Heart left ventricle (tissue), 16 donors: ENCODE measurements at places on chromosomes 2 and 18. TPM values are rescaled to one million over a fixed set of nuclear protein-coding genes. Genes with fewer than 3 reads are reported as not detected.

The KDM3A gene
- total RNA-seq = 17.7 TPM

The LONRF2 gene
- total RNA-seq = 23.5 TPM

The KLHL30 gene
- total RNA-seq = 23.2 TPM

The SERPINB2 gene
- total RNA-seq = 0.88 TPM

The SERPINB5 gene
- not detected for total RNA-seq

DNA sequence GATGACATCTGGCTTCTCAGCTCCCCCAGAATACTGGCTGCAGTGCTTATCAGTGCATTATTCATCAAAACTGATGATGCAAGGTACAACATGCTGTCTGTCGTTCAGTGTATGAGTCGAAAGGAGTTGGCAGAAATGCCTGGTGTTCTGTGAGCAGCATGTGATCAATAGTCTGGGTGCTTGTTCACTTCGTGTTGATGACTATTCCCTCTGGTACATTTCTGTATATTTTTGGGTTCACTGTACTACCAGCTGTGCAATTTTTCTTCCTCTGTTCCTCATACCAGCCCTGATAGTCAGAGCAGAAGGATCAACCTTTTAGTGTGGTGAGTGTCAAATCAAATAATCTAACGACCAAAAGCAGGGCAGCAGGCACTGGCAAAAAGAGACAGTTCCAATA lies 59.0 kb upstream of the KLHL14 start:
- no peak for DNase-seq

GRCh38 chr2:195270466-195271039 lies 386.5 kb upstream of the SLC39A10 start:
- no peak for DNase-seq

- no peak for DNase-seq
These were observed 191.0 kb downstream of the HDAC4 start for GRCh38 chr2:239209783-239210182.

DNA sequence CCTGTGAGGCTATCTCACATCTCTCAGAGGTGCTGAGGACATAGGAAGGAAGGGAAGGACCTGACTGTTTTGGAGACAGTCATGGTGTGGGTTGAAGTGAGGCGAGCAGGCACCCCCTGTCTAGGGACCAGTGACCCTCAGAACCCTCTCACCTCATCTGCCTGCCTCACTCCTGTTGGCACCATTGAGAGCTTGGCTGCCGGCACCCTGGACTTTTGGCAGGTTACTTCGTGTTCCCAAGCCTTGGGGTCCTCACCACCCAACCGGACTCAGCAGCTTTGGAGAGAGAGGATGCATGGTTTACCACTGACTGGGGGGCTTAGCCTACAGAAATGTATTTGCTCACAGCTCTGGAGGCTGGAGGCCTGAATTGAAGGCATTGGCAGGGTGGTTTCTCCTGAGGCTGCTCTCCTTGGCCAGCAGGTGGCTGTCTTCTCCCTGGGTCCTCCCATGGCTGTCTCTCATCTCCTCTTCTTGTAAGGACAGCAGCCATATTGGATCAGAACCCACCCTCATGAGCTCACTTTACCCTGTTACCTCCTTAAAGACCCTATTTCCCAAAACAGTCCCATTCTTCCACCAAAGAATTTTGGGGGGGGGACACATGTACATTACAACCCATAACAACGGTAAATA lies 142.0 kb downstream of the TSN start:
- no peak for DNase-seq

- no peak for DNase-seq
These were observed 156.4 kb upstream of the ITGA4 start for GRCh38 chr2:181300600-181301291.

DNA sequence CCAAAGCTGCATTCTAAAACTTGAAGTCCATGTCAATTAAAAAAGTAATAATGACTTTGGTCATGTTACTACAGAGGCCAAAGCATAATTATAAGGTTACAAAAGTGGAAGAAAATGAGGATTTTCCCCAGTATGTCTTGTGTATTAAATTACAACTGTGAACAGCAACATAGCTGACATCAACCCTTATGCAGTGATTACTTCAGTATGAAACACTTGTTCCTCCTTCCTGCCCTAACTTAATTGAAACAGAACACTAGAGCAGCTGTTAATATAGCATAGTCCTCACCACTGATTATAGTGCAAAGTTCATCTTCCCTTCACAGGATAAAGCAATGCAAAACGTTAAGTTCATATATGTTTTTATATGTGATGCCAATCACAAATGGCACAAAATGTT lies 29.9 kb downstream of the EPB41L3 start:
- no peak for DNase-seq

DNA sequence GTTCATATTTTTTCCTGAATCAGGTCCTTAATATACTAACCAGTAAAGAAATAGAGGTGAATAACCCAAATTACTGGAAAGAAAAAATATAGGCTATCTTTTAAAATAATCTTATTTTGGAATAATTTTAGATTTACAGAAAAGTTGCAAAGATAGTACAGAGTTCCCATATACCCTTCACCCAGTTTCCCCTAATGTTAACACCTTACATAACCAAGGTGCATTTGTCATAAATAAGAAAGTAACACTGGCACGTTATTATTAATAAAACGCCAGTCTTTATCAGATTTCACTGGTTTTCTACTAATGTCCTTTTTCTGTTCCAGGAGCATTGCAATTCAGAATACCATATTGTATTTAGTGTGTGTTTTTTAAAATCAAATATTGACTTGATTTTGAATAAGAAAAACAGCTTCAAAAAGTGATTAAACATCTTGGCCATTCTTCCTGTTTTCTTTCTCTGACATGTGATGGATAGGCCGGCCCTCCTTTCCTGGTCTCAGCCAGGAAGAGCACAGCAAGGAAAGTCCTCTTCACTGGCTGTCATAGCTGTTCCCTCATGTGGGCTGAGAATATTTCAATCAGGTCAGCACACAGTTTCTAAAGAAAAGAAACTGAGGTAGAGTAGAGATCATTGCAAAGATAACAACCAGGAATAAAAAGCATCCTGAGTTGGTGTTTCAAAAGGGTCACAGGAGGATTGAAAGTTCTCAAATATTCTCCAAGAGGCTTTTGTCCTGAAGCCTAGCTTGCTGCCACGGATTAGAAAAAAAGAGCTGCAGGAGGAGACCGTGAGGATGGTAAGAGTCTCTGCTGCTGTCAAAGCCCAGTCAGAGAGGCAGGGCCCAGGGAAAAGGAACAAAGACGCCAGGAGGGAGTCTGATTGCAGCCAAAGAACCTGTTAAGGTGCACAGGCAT lies 79.3 kb upstream of the ARL5A start:
- DNase-seq = no peak

DNA sequence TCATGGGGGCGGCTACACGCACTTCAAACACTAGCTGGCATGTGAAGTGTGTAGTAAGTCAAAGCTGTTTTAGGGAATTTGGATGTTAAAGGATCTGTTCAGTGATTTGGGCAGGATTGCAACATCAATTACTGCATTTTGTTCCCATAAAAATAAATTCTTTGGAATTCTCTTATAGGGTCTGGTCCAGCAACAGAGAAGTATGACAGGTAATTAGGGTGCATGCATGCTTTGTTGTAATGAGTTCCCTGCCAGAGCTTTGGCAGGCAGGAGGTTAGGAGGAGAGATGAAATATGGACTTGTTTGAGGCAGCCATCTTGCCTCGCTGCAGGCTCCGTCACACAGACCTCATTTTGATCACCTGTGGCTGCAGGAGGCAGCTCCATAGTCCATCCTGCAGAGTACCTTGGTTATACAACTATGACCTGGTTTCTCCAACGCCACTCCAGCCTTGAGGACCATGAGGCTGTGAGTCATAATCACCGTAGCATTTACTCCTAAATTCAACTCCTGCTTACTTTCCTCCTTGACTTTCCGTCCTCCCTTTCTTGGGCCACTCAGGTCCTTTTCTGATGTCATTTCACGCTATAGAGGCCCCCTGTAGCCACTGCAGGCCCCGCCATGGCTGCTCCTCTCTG lies 26.5 kb upstream of the EML4 start:
- no peak for DNase-seq

DNA sequence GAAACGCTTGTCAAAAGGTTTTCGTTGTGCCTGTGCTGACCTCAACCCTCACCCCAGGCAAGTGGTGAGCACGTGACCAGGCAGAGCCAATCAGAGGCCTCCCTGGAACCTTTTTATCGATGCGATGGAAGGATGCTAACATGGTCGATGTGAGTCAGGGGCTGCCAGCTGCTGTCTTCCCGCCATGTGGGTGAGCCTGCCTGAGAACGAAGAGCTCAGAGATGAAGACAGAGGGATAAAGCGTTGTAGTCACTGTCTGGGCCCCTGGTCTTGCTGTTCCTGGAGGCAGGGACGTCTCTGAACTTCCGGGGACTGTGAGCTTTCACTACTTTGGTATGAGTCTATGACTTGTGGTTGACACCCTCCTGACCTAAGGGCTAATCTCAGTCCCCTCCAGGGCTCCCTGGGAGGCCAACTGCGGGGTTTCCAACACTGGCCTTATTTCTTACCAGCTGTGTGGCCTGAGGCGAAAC lies 18.6 kb downstream of the DNMT3A start:
- no peak for DNase-seq

DNA sequence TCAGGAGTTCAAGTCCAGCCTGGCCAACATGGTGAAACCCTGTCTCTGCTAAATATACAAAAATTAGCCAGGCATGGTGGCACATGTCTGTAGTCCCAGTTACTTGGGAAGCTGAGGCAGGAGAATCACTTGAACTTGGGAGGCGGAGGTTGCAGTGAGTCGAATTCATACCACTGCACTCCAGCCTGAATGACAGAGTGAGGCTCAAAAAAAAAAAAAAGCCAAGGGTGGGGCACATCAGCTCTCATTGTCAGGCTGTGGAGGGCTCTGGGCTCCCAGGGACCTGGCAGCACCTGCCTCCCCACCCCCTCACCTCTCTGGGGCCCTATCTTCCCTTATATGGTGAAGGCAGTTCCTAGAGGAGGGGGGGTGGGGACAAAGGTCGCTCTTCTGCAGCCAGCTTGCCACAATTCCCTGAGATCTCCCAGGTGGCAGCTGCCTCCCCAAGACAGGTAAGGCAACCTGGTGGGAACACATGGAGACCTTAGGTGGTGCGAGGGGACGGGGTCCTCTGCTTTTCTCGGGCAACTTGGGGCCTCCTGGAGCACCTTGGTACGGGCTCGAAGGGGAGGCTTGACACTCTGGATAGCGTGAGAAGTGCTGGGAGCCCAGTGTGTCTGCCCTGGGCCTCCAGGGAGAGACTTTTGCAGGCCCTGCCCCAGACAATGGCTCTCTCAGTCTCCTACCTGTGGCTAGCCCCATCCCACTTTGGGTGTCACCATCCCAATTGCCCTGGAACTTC lies at the start of gene VIL1:
VIL1 (plus strand) TSS at position 407 of the 742 bp plus-strand sequence. CDS start 4,656 bp downstream, outside the sequence.
- no peak for DNase-seq

- no peak for DNase-seq
These were observed 101.8 kb downstream of the DGKD start for GRCh38 chr2:233456111-233456510.

DNA sequence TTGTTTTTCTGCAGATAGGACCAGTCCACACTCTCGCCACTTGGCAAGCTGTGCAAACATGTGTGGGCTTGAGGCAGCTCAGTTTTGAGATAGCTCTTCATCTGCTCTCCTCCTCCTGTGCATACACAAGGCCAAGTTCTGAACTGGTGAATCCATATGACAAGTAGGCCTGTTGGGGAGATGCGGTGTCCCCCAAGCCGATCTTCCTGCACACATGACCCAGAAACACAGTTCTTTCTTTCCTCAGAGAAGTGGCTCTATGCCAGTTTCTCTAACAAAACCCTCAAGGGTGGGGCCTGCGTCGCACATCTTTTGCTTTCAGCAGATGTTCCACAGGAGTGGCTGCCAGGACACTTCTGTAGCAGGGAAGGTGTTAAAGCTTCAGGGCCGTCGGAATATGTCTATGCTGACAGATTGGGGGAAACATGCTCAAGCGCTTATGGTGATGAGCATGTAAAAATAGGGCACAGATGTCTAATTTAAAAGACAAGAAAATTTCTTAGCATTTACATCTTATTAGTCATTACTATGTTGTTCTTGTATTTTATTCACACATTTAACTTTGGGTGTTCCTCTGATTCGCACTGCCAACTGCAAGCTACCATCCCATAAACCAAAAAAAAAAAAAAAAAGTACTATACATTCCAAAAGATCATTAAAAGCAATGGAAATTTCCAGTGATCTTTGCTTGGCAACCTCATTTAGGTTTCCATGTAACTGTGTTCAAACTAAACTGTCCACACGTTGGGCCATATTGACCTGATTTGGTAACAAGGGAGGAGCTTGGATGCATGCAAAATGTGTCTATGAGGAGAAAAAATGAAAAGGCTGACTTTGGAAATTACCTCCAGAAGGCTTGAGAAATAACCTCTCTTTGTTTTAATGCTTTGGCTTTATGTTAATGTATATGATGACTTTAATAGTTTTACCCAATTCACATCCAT lies 1055.5 kb upstream of the KLHL29 start:
- peak; percentile 4 for DNase-seq

DNA sequence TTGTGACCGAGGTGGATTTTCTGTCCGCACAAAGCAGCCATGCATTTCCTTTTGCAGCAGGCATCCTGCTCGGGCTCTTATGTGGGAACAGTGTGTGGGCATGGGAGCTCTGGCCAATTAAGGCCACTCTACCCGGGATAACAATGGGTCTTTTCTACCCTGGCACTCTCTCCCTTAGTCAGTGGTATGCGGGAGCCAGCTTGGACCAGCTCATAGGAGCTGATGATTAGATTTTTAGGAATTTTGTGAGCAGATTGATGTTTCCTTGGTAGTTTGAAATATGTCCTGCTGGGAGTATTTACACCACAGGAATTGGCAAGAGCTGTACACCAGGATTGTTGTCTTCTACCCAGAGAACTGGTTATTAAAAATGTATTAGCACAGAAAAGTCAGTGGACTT lies 89.3 kb downstream of the SPP2 start:
- DNase-seq = no peak

- DNase-seq = no peak
These were observed 87.1 kb downstream of the HS1BP3 start for GRCh38 chr2:20563833-20564232.
